Activated T-helper 17 cell treated with anti-CD3 and anti-CD28 coated beads, Interleukin-2, amount 50 U/mL, for 72 hours (primary cell): ENCODE measurements at places on chromosomes 4 and X.

DNA sequence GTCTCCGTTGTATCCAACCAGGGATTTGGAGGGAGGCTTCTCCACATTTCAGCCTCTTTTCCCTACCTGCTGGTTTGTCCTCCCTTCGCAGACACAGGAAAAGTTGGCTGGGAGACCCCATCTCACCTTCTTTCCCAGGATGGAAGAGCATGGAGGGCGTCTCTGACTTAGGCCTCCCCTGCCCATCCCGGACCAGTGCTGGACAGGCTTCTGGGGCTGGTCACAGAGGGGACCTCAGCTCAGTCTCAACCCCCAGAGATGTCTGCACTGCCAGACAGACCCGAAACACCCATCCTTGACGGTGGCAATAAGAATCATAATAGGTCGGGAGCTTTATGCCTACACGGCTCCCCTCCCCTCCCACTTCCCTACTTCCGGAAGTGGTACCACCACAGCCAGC, 1.6 kb downstream of the WFS1 start:
- H3K4me3 ChIP-seq, result peak overlapping the region; percentile 67
- H3K27me3 ChIP-seq, result no peaks in the 10 kb centered on the region
- no peak for ATAC-seq
- H3K27ac ChIP-seq, result no peak overlapping the region

GRCh38 chrX:40778861-40779575, 43.7 kb upstream of the MED14 start:
- H3K36me3 ChIP-seq, result no peaks in the 10 kb centered on the region
- H3K27me3 ChIP-seq, result no peaks in the 10 kb centered on the region
- no peaks in the 10 kb centered on the region for H3K4me1 ChIP-seq
- H3K4me3 ChIP-seq, result no peak overlapping the region

- ATAC-seq, result no peak
- H3K27me3 ChIP-seq, result no peaks in the 10 kb centered on the region
- peak overlapping the region; percentile 39 for H3K4me3 ChIP-seq
- peaks cover 87% of the 10 kb centered on the region for H3K36me3 ChIP-seq
- no peak overlapping the region for H3K27ac ChIP-seq
- H3K4me1 ChIP-seq, result peaks cover 24% of the 10 kb centered on the region
Observed at GRCh38 chr4:38684951-38685844, 21.2 kb downstream of the KLF3 start.

GRCh38 chrX:108299101-108299591, 139.1 kb downstream of the COL4A6 start:
- H3K36me3 ChIP-seq, result no peaks in the 10 kb centered on the region
- no peaks in the 10 kb centered on the region for H3K27me3 ChIP-seq
- H3K4me3 ChIP-seq, result no peak overlapping the region
- no peak overlapping the region for H3K27ac ChIP-seq
- ATAC-seq, result no peak
- H3K4me1 ChIP-seq, result no peaks in the 10 kb centered on the region

GRCh38 chrX:51395810-51396728, 63.4 kb downstream of the NUDT10 start:
- H3K27me3 ChIP-seq, result no peaks in the 10 kb centered on the region
- H3K4me3 ChIP-seq, result peak overlapping the region; percentile 82
- ATAC-seq, result peak; percentile 75
- no peaks in the 10 kb centered on the region for H3K36me3 ChIP-seq
- peaks cover 10% of the 10 kb centered on the region for H3K4me1 ChIP-seq
- H3K27ac ChIP-seq, result peak overlapping the region; percentile 46

DNA sequence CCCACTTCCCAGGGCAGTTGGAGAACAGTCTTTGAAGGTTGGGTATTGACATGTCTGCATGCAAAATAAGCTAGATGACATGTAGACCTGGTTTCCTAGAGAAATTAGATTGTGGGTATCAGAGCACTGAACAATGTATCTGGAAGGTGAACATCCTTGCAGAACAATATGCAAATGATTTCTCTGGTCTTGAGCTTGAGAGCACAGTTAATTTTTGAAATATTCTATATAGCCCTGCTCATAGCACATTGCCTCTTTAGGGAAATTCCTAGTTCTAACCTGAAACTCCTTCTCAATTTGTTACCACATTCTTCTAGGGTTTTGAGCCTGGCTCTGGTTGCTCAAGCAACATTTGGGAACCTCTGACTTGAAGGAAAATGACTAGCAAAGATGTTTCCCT, 41.6 kb upstream of the LAS1L start:
- H3K4me3 ChIP-seq, result no peak overlapping the region
- no peaks in the 10 kb centered on the region for H3K36me3 ChIP-seq
- H3K4me1 ChIP-seq, result no peaks in the 10 kb centered on the region
- H3K27ac ChIP-seq, result no peak overlapping the region

DNA sequence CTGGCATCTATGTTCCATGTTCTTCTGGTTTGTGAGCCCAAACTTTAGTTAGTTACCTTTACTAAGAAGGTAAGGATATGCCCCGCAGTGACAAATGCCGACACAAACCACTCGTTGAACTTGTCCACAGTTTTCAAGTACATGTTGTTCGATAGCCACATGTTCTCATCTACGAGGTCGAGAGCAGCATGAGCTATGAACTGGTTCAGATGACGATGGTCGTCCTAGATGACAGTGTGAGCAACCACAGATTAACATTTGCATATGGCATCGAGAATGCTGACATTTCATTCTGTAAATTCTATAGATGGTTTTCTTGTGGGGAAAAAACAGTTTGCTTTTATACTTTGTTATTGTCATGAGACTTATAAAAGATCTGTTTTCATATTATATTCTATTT, 18.0 kb downstream of the TRAPPC2 start:
- H3K4me3 ChIP-seq, result peak overlapping the region; percentile 57
- H3K27me3 ChIP-seq, result no peaks in the 10 kb centered on the region
- peaks cover 4% of the 10 kb centered on the region for H3K4me1 ChIP-seq
- H3K27ac ChIP-seq, result peak overlapping the region; percentile 83
- peaks cover 84% of the 10 kb centered on the region for H3K36me3 ChIP-seq
- ATAC-seq, result peak; percentile 93

DNA sequence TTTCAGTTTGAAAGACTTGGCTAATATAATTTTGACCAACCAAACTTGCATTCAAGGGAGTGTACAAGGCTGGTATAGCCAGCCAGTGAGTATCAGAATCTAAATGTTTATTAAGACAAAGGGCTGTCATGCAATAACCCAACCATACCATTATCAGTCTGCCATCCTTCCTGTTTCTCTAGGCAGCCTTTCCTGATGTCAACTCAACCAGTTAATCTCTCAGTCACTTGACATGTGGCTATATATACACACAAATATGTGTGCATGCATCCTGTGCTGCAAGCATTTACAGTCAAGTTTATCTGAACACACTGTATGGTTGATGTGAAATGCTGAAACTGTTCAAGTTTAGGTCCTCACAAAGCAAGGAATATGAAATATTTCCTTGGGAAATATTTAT, 17.2 kb downstream of the BTK start:
- no peaks in the 10 kb centered on the region for H3K27me3 ChIP-seq
- H3K27ac ChIP-seq, result no peak overlapping the region
- H3K4me1 ChIP-seq, result no peaks in the 10 kb centered on the region
- no peak for ATAC-seq
- no peaks in the 10 kb centered on the region for H3K36me3 ChIP-seq
- H3K4me3 ChIP-seq, result no peak overlapping the region

DNA sequence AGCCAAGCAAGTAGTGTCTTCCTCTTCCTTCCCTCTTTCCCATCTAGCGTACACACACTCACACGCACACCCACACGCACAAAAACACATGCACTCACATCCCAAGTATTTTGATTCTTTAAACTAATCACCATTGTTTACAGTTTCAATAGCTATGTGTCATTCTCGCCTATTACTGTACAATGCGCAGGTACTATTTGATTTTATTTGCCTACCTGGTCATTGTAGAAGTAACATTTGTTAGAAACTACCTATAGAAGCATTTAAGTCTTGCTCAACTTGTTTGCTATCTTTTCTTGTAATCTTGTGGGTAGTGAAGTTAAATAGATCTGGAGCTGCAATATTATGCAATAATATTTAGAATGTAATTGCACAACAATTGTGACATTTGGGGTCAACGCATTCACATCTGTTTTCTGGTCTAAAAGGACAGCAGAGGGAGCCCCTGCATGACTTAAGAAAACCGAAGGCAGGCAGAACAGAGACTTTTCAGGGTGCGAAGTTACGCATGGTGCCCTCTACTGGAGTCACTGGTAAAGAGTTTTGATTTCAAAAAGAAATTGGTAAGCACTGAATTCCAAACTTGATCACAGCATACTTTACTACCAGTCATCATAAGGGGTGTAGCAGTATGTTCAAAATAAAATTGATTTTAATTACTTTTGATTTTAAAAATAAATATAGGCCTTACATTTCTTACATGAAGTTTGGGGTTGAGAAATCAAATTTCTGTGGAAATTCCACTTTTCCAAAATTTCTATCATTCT, 503.3 kb upstream of the FAM241A start:
- H3K27ac ChIP-seq, result no peak overlapping the region
- H3K4me1 ChIP-seq, result no peaks in the 10 kb centered on the region
- no peaks in the 10 kb centered on the region for H3K36me3 ChIP-seq

GRCh38 chr4:147220833-147221232, 260.1 kb upstream of the EDNRA start:
- H3K4me3 ChIP-seq, result no peak overlapping the region
- H3K27me3 ChIP-seq, result peaks cover 2% of the 10 kb centered on the region
- H3K27ac ChIP-seq, result no peak overlapping the region
- no peaks in the 10 kb centered on the region for H3K36me3 ChIP-seq
- ATAC-seq, result no peak
- no peaks in the 10 kb centered on the region for H3K4me1 ChIP-seq

DNA sequence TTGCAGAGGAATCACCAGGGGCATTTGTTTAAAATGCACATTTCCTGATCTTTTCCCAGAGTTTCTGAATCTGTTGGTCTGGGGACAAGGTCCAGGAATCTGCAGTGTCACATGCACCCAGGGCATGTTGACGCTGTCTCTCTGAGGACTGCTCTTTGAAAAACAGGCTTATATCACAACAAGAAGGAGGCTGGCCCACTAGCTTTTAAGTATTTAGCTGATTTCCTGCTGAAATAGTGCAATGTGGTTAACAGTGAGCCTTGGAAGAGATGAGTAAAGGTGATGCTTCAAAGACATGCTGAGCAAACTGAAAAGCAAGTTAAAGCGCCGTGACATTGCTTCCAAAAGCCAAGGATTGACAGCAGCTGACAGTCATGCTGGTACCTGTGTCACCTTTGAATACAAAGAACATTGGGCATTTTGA, 18.6 kb upstream of the SEPSECS start:
- H3K27ac ChIP-seq, result no peak overlapping the region
- no peak overlapping the region for H3K4me3 ChIP-seq
- peak; percentile 75 for ATAC-seq
- peaks cover 9% of the 10 kb centered on the region for H3K36me3 ChIP-seq
- H3K4me1 ChIP-seq, result peaks cover 5% of the 10 kb centered on the region

DNA sequence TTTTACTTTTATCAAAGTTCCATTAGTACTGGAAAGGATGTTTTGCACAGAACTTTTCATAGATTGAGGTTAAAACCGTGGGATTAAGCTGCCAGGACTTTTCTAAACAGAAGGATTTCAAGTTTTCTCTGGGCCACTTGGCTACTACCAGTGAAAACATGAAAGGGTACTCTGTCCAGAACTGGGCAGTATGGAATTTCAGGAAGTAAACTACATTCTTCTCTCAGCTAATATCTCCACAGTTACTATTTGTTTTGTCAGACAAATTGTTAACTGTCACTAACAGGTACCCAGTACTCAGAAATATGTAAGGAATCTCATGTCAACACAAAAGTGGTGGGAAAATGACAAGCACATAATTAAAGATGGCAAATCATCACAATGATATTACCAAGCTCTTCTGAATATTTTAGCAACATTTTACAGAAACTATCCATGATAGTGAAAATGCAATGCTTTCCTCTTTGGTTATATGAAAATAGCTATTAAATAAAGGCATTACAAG, 454.4 kb downstream of the C4orf33 start:
- ATAC-seq, result no peak
- H3K4me3 ChIP-seq, result no peak overlapping the region
- H3K36me3 ChIP-seq, result no peaks in the 10 kb centered on the region
- H3K27ac ChIP-seq, result no peak overlapping the region
- no peaks in the 10 kb centered on the region for H3K4me1 ChIP-seq
- no peaks in the 10 kb centered on the region for H3K27me3 ChIP-seq

GRCh38 chr4:173506597-173507211, 23.3 kb downstream of the HAND2 start:
- peaks cover 57% of the 10 kb centered on the region for H3K27me3 ChIP-seq
- H3K4me3 ChIP-seq, result no peak overlapping the region
- peaks cover 9% of the 10 kb centered on the region for H3K4me1 ChIP-seq
- H3K36me3 ChIP-seq, result no peaks in the 10 kb centered on the region
- no peak for ATAC-seq

- no peaks in the 10 kb centered on the region for H3K27me3 ChIP-seq
- peak; percentile 93 for ATAC-seq
Observed at GRCh38 chr4:36285784-36286480, 4.5 kb downstream of the DTHD1 start.

GRCh38 chrX:42017971-42018370, 94.6 kb upstream of the CASK start:
- H3K4me3 ChIP-seq, result no peak overlapping the region
- H3K27me3 ChIP-seq, result no peaks in the 10 kb centered on the region
- peaks cover 11% of the 10 kb centered on the region for H3K4me1 ChIP-seq
- H3K27ac ChIP-seq, result no peak overlapping the region
- ATAC-seq, result no peak

DNA sequence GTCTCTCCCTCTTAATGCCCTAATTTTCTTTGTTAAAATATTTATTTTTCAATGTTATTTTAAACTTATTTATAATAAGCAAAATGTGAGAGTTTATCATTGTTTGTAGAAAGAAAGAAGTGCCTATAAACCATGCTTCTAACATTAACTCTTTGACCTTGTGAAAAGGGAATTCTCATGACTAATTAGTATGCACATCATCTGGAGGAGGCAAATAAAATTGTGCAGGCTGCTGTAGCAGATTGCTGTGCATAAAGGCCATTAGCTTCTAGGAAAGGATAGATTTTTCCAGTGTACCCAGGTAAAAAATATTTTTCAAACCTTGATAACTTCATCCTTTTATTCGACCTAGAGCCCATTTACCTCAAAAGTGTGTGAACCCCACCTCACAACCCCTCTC, 84.6 kb upstream of the GUCY1A1 start:
- no peak for ATAC-seq

DNA sequence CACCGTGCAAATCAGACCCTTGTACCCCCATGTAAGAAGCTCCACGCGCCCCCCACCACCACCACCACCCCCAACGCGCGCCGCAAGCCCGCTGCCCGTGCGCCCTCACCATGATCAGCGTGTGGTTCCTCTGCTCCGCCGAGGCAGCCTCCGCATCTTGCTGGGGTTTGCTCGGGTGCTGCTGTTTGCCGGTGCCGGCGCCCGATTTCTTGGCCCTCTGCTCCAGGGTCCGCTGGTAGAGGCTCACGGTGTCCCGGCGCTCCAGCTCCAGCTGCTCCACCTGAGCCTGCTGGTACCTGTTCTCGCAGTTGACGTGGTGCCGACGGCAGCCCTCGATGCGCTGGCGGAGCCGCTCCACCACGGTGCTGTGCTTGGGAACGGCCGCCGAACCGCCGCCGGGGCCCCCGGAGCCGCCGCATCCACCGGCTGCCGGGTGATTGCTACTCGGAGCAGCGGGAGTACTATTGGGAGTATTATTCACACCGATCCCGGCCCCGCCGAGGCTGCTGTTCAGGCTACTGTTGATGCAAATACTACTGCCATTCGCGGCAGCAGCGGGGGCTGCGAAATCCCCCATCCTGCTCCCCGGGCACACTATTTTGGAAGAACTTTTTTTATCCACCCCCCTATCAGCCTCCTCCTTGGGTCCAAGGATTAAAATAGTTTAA, 1.1 kb downstream of the MAML3 start:
- no peaks in the 10 kb centered on the region for H3K36me3 ChIP-seq
- ATAC-seq, result no peak
- peak overlapping the region; percentile 89 for H3K4me3 ChIP-seq
- peaks cover 20% of the 10 kb centered on the region for H3K27me3 ChIP-seq
